ENCODE measurements at places on chromosomes 13 and 19. TPM values are rescaled to one million over a fixed set of nuclear protein-coding genes. Genes with fewer than 3 reads are reported as not detected.

ZNF71 gene
- 15.9 TPM for total RNA-seq

KLK6 gene
- 8.5 TPM for total RNA-seq

GRCh38 chr13:47705185-47705584 is 295.9 kb downstream of the SUCLA2 start:
- DNase-seq, result no peak

GRCh38 chr19:19661675-19662251 is 1.7 kb downstream of the ATP13A1 start:
- no peak for DNase-seq

C3 gene
- total RNA-seq, result 7.5 TPM

DACH1 gene
- not detected for total RNA-seq

NFIC gene
- 1.7 TPM for total RNA-seq

FFAR3 gene
- not detected for total RNA-seq

HCST gene
- not detected for total RNA-seq

ATP8A2 gene
- total RNA-seq, result not detected

DNA sequence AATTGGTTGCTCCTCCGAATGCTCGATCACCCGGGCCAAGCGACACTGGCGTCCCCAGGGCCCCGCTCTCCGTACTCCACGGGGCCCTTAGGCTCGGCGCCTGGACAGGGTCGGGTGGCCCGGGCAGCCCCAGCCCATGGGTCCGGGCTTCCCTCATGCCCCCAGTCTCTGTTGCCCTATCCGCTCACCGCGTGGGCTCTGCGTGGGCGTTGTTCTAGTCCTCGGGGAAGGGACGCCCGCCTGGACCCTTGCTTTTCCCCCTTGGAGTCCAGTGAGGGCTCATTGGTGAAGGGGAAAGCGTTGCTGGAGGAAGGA is 1.3 kb downstream of the TDRD12 start:
- no peak for DNase-seq

- peak; percentile 99 for DNase-seq
These were observed 3.4 kb downstream of the BBC3 start for GRCh38 chr19:47227352-47228167.

- no peak for DNase-seq
These were observed 64.5 kb downstream of the RAP2A start for GRCh38 chr13:97498419-97498818.

CLDN10 gene
- not detected for total RNA-seq

GRCh38 chr19:34767951-34768350 is 5.1 kb downstream of the ZNF599 start:
- DNase-seq, result no peak

DNA sequence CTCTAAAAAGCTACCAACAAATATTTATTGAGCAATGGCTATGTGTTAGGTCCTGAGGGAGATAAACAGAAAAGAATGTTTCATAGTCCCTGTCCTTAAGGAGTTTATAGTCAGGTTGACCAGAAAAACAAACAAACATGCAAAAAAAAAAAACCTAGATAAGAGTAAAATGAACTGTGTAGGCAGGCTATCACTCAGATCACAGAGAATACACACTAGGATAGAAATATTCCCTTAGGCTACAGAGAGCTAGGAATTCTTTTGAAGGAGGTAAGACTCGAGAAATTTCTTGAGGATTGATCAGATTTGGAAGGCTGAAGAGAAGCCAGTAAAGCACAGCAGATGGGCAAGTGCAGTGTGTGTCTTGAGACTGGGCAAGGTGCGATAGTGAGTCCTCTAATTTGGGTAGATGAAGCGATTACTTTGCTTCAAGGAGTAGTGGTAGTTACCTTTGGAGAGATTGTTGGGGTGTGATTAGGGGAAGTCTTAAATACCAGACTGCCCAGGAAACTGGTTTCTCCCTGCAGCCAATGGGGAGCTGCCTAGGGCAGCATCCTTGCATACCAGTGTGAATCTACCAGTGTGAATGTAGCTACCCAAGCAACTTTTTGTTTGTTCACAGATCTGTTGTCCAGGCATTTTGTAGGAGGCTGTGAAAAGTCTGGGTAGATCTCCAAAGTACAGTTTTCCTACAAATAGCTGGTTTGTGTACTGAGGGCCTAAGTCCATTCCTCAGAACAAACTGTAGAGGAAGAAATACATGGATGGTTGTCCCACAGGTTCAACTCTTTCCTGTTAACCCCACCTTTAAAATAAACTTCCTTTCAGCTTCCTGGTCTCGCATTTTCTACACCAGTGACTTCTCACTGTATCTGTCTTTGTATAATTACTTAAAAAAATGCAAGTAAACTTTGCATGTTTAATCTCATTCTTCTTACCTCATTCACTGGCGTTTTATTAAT is 314.1 kb downstream of the KLF5 start:
- DNase-seq, result no peak

DNA sequence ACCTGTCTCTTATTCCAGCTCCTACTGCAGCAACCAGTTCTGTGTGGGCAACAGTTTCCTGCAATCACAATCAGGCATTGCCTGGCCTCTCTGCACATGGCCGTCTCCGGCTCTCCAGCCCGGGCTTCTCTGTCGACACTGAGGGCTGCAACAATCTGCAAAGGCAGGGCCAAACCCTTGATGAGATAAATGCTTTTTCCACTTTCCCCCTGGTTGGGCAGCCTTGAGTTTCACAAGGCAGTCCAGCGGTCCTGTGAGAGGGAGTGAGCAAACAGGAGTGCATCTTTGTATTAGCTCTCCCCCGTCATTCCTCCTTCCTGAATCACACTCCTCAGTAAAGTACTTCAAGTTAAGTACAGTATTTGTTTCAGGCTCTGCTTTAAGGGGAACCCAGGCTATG is 40.7 kb upstream of the VWA8 start:
- DNase-seq, result no peak

DNA sequence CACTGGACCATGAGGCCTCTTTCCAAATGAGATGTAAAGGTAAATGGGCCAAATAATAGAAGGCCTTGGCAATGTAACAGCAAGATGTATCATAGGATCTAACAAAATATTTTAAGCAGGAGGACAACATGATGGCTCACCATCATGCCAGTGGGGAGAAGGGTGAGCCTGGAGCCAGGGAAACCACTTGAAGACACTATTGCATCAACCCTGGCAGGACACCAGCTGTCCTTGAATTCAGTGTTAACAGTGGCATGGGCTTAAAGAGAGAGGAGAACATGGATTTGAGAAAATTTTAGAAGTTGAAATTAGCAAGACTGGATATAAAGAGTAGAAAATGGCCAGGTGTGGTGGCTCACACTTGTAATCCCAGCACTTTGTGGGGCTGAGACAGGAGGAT is 6.7 kb upstream of the RCBTB2 start:
- no peak for DNase-seq

DNA sequence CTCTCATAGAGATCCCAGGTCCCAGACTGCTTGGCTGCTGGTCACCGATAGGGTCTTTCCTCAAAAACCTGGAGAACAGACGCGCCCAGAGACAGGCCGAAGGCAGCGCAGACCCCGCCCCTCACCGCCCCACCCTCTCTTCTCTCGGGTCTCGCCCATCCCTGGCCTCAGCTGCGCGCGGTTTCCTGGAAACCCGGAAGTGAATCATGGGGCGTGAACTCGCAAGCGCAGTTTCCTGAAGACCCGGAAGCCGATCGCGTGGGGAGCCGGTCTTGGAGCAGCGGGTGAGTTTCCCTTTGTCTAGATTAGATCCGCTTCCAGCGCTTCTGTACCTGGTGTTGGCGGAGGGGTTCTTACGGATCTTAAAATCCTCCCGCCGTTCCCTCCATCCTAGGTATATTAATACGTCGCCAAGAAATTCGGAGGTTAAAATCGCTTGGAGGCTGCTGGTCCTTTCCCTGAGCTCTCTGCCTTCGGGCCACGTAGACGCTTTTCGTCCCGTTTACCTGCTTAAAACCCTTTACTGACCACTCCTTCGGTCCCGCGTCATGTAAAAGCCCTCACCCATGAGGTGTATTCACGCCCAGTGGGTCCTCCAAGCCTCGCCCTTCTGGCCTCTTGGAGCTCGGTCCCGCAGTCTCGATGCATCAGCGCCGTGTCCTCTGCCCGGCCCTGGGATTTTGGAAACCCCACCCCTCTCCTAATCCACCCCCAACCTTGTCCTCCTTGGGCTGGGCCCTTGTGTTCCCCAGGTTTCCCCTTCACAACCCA is at the start of gene ZNF578:
Gene ZNF578 (plus strand): TSS at position 230 of the 771 bp plus-strand sequence. CDS start 48,293 bp downstream, outside the sequence.
- peak; percentile 84 for DNase-seq

PSG11 gene
- total RNA-seq, result not detected

GRCh38 chr19:1094655-1094977 is 559 bp downstream of the POLR2E start:
- DNase-seq, result no peak

ZNF570 gene
- total RNA-seq, result not detected

- DNase-seq, result peak; percentile 31
These were observed at the start of gene ERFL for GRCh38 chr19:41928221-41928683. Gene ERFL, minus strand, starts transcription at chr19:41928449. Its CDS starts 15,530 bp downstream, at chr19:41912919.

- no peak for DNase-seq
These were observed 28.2 kb upstream of the MICU2 start for GRCh38 chr13:21632196-21632595.

ANGPTL8 gene
- not detected for total RNA-seq

PLK5 gene
- not detected for total RNA-seq

- no peak for DNase-seq
These were observed 15.7 kb downstream of the PNPLA6 start for GRCh38 chr19:7550987-7551761.

DNA sequence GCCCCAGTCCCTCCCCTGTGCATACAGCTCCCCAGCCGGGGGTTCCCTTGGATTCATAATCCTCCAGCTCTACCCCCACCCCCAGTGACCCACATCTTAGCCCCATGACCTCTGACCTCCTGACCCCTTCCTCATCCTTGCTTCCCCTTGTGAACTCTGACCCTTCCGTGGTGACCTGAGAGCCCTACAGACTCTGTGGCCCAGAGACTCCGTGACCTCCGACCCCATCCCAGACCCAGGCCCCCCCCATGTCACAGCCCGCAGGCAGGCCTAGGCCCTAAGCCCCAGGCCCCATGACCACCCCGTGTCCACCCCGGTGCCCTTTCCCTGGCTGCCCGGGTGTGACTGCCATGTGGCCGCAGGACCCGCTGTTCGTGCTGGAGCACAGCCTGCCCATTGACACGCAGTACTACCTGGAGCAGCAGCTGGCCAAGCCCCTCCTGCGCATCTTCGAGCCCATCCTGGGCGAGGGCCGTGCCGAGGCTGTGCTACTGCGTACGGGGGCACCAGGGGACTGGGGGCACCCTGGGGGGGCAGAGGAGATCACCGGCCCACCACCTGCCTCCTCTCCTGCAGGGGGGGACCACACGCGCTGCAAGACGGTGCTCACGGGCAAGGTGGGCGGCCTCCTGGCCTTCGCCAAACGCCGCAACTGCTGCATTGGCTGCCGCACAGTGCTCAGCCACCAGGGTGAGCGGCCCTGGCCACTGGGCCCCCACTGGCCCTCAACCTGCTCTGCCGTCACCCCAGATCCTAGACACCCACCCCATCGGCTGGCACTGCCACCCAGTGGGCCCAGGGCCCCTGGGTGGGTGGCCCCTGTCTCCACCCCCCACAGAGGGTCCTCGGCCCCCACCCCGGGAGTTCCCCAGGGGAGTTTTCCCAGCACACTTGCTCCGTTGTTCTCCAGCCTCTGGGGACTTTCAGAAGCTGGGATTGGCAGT is 2.4 kb upstream of the SPIB start:
- DNase-seq, result no peak

ZNF491 gene
- not detected for total RNA-seq

C1QTNF9 gene
- total RNA-seq, result not detected

GRCh38 chr13:27971776-27972477 is 2.8 kb upstream of the CDX2 start:
- DNase-seq, result no peak

- no peak for DNase-seq
These were observed 13.3 kb downstream of the SLC27A5 start for GRCh38 chr19:58498316-58499020.

DNA sequence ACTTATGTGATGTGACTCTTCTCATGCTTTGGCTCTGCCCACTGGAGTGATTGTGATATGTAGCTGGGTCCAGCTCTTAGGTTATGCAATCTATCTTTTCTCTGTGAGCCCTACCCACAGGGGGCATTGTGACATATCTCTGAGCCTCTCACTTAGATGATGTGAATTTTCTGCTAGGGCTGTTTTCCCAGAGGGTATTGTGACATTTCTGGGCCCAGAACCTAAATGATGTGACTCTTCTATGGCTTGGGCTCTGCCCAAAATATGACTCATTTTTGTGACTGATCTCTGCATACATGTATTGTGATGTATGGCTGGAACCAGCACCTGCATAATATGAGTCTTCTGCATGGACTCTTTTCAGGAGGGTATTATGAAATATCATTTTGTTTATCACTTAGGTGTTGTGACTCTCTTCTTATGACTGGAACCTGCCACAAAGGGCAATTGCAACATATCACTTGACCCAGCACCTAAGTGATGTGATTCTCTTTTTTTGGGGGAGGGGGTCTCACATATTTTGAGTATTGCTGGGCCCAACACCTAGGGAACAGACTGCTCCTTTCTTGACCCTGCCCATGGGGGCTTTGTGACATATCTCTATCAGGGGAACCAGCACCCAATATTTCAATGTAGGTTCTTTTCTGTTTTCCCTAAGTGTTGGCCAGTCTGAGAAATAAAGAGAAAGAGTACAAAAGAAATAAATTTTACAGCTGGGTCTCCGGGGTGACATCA is 12.1 kb upstream of the ZNF254 start:
- DNase-seq, result peak; percentile 11

- DNase-seq, result no peak
These were observed 19.6 kb upstream of the PCCA start for GRCh38 chr13:100069278-100069677.

DNA sequence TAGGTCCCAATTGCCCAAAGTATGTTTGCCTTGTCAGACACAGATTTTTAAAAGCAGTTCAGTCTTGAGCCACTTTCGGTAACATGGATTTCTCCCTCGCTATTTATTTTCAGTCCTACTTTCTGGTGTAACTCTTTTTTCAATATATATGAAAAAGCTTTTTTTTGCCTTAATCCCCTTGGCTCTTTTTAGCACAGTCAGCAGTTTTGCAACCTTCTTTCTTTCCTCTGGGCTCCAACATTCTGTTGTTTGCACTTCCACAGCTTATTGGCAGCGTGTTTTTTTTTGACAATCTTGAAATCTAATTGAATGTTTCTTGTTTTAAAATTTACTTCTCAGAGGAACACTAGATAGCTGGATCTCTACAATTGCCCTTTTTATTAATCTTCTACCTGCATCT is 429.3 kb upstream of the NBEA start:
- no peak for DNase-seq

DNA sequence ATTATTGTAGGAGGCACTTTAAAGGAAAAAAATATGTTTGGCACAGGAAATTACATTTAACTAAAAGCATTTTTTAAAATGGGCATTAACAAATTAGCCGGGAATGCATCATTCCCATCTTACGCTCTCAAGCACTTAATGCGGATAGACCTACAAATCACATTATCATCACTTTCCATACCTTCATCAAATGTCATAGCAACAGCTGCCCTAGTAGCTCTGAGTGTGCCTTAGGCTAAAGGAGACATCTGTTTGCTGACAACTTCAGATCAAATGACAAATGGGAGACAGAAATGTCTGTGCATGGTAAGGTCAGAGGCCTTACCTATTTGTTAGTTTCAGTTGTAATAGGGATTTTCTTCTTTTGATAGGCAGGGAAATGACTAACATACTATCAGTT is 773.2 kb upstream of the SLC10A2 start:
- no peak for DNase-seq

GRCh38 chr19:34220472-34221063 is 33.8 kb upstream of the GARRE1 start:
- peak; percentile 40 for DNase-seq

- DNase-seq, result no peak
These were observed 91.8 kb downstream of the COL4A2 start for GRCh38 chr13:110398564-110399507.

GRCh38 chr19:38478273-38478971 is 44.9 kb downstream of the RYR1 start:
- DNase-seq, result no peak
